ENCODE measurements at places on chromosomes 4 and X.

DNA sequence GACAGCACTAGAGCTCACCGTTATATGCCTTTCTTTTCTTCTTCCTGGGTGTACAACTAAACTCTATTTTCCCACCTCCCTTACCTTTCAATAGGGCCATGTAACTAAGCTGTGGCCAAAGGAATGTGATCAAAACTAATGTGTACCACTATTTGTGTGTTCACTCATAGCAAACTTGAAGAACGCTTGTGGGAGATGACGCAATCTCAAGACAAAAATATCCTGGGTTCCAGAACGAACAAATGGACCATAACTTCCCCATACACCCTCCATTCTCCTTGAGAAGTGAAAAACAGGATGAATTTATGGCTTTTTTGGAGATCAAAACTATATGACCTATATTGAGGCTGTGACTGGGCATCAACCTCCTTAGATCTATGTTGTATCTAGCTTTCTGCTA is 139.7 kb upstream of the GLRA2 start:
- no peak for DNase-seq

DNA sequence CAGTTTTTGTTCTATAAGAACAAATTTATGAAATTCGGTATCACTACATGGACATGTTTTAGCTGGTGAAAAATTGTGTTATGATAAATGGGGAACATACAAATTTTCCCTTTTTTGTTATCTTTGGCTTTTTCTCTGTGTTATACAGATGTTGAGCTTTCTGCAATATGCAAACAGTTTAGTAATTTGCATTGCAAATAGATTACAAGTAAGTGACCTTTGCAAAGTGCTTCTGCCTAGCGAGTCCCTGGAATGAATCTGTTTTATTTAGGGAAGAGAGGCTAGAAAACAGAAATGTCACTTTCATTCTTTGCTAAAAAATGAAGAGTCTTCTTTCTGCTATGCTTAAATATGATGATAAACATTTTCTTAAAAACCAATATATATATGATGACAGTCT is 461.0 kb downstream of the RPA4 start:
- DNase-seq = no peak

DNA sequence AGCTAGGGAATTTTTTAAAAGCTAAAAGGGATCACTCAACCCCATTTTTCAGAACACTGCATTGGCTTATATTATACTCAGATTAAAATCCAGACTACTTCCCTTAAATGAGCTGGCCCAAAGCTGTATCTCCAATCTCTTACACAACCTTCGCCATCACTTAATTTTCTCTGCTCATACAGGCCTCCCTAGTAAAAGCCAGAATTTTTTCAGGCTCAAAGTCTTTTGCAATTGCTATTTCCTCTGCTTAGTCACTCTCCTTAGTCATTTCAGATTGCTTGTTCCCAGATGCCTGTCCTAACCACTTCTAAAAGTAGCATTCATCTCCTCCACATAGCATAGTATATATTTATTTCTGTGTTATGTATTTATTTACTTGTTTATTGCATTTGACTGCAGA is 1587.9 kb upstream of the ADGRL3 start:
- peak; percentile 58 for DNase-seq

GRCh38 chr4:81724925-81725329 is 253.2 kb upstream of the RASGEF1B start:
- peak; percentile 57 for DNase-seq

DNA sequence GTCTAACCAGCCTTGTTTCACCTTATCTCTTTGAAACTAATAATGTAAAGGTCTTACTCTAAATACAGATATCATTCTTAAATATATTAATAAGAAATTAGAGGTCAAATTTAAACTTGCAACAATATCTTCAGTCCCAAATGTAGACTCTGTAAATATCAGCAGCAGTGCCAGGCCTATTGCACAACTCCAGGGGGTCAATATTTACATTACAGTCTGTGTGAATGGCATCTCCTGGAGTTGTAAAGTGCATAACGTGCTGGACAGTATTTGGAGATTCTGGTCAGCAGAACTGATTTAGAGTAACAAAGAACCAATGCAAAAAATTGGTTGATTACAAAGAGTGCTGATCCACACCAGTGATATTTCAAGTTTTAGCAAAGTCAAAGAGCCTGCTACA is 1225.9 kb downstream of the PCDH19 start:
- DNase-seq = no peak

DNA sequence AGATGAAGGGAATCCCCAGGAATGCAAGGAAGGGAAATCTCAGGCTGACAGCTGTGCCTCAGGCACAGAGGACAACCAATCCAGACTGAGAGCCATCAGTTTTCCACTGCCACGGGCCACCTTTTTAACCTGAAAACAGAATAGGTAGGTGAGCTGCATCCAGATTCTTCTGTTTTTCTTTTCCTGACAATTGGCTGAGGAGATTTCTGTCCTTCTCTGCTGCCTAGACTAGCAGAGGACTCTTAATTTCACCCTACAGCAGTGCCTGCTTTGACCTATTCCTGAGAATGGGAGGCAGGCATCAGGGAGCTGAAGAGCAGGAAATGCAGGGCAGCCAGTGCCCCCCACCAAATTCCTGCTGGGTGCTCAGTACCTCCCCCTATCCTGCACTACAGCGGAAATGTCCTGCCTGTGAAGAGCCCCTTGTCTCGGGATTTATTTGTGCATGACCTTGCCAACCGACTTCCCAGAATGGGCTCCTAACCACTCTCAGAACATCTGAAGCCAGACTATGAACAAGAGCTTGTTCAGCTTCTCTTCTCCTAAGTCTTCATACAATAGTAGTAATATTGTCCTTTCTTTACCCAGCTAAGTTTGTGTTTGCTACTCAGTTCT is 65.1 kb downstream of the CASK start:
- no peak for DNase-seq

GRCh38 chrX:153396320-153397195 is 4.6 kb downstream of the PNMA6E start:
- DNase-seq = no peak

DNA sequence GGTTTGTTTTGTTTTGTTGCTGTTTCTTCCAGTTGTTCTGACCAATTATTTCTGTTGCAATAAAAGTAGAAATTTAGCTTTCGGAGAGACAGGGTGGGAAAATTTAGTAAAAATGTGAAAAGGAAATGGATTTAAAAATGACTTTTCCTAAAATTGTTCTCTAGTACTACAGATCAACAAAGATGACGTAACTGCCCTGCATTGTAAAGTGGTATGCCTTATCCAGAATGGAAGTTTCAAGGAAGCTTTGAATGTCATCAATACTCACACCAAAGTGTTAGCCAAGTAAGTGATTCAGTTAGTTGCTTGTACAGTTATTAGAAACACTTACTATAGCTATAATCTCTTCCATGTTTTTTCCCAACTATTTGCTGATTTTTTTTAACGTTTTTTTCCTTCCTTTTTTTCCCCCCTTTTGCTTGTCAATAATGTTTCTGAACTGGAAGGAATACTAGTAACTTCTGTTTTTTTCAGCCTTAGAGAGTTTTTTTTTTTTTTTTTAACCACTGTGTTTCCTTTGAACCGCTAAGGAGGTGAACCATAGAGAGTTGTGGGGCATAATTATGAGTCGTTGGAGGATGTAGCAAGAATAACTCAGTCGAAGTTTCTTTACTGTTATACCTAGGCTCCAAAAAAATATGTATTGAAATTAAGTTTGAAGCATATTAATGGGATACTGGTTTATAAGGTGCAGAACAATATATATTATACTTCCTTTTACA is 2.2 kb downstream of the SRP72 start:
- no peak for DNase-seq

DNA sequence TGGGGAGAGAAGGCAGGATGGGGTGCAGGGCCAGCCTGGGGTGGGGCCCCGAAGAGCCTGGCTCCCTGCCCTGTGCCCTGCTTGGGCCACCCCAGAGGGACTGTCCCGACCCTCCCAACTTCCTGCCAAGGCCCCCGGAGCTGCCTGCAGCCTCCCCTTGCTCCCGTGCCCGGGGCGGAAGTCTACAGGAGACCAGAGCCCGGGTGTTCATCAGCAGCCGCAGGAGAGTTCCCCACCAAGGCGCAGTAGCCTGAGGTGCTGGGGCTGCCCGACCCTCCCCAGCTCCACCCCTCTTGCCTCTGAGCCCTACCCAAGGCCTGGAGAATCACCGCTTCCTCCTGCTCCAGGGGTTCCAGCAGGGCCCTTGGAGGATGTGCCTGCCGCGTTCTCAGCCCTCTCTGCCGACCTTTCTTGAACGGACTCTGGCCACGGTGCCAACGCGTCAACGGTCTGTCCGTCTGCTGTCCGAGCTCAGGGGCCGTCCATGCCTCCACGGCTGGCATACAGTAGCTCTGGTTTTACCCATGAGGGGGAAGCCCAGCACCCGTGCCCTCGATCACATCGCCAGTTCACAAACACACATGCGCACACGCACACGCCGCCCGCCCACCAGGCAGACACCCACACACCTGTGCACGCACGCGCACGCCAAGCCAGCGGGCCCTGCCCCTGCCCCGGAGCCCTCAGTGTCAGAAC is 36.0 kb upstream of the SPON2 start:
- no peak for DNase-seq

DNA sequence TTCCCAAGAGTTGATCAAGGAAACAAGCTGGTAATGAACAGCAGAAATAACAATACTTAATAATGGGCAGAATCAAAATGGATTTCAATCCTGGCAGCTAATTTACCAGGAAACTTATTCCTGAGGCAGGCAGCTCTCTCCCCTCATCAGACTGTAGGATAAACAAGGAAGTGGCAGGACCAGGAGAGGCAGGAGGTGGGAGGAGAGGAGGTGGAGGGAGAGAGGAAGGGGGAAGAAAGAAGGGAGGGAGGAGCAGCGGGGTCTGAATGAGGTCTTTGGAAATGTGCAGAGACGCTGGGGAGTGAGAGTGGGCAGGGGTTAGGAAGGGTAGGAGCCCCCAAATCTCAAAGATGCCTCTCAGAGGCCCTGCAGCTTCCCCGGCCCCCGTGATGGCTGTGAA is 231.5 kb downstream of the BCOR start:
- DNase-seq = no peak

DNA sequence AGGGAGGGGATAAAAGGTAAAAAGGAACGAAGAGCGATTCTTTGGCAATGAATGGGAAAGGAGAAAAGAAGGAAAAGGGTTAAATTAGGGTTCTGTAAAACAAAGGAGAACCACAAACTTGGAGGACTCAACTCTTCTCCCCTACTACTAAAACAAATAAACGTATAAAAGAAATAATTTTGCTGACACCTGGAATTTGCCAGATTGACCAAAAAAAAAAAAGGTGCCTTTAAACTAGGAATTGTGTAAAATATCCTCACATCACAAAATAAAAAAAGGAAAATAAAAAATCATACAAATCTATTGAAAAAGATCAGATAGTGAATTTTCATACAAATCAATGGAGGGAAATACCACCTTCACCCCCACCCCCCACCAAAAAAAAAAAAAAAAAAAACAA is 129.3 kb downstream of the BMPR1B start:
- no peak for DNase-seq
